ENCODE measurements at places on chromosomes 4 and X.

DNA sequence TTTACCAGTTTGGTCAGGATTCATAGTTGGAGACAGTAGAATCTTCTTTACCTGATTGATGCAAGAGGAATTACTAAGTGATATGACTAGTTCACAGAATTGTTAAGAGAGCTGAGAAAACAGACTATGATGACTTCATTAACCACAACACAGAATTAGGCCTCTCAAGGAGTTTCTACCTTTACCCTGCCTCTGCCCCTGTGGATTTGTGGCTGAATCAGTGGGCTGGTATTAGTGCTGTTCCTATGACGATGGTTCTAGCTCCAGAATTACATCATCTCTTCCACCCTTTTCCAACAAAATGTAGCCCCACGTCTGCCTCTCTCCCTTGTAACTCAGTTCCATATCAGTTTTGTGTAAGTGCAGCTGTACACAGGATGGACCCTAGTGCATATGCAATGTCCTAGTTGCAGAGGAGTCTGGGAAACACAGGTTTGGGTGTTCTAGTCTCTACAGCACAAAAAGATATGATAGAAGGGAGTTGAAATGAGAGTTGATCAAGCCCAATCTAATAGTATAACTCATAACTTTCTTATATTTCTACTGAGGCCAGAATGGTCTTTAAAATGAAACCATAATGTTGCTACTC, 99.3 kb downstream of the ANXA5 start:
- no peak for DNase-seq

- DNase-seq, result no peak
Measured at GRCh38 chr4:136112116-136112515, 1420.2 kb downstream of the PCDH18 start.

GRCh38 chr4:53019485-53020382, 157.6 kb downstream of the RASL11B start:
- DNase-seq, result peak; percentile 86

GRCh38 chr4:173231916-173232315, 63.3 kb downstream of the GALNT7 start:
- peak; percentile 26 for DNase-seq

DNA sequence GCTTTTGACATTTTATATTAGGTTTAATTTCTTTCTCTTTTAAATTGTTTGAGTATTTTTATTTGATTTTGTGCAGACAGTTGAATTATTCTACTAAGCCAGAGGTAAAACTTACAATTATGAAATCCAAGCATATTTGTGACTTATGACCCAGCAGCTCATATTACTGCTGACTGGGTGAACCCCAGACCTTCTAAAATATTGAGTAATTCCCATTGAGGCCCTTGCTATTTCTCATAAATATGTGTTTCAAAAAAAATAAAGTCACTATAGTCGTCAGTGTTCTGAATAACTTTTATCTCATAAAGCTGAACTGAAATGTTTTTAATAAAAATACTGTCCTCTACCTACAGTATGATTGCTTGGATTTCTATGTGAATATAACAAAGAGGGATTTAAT, 303.1 kb downstream of the IQCM start:
- no peak for DNase-seq

DNA sequence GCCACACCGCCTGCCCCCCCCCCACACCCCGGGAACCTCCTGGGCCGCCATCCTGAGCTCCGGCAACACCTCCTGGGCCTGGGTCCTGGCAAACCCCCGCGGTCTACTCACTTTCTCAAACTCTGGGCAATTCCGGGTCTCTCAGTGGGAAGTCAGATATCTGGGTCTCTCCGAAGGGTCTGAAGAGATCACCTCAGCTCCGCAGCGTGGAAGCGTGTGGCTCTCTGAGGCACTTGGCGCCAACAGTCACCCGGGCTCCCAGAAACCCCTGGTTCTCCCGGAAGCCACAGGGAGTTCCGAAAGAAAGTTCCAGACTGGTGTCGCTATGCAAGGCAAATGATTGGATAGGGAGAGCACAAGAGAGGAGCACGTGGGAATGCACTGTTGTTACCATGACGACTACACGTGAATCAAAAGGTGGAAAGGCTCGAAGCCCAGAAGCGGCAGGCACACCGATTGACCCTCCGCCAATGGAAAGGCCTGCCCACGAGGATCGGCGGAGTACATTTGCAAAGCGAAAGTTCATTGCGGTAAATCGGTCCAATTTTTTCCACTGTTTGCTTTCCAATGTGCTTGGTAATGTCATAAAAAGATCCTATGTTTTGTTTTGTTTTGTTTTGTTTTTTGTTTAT, at the start of gene PNMA6E:
TSS of gene PNMA6E (minus strand) at position 218 of the 632 bp plus-strand sequence. CDS start 2,501 bp downstream, outside the sequence.
- no peak for DNase-seq

DNA sequence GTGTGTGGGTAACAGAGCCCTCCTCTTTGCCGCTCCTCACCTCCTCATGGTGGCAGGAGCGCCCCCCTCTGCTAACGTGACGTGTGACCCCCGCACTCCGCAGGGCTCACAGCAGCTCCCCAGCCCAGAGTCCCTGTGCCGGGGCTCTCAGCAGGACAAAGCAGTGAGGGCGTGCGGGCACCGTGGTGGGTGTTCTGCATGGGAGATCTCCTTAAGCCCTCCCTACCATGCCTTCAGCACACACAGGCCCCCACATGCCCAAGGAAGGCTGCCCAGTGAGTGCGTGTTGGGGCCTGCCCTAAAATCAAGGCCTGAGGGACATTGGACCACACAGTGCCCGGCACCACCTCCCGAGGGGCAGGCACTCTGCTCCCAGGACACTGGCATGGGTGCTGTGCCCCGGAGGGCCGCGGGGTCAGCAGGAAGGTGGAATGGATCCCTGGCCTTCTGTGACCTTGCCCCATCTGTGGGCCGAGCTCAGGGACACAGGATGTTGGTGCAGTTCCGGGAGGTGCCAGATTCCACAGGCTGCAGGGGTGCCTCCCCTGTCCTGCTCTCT, 10.1 kb downstream of the PSAPL1 start:
- DNase-seq, result no peak

DNA sequence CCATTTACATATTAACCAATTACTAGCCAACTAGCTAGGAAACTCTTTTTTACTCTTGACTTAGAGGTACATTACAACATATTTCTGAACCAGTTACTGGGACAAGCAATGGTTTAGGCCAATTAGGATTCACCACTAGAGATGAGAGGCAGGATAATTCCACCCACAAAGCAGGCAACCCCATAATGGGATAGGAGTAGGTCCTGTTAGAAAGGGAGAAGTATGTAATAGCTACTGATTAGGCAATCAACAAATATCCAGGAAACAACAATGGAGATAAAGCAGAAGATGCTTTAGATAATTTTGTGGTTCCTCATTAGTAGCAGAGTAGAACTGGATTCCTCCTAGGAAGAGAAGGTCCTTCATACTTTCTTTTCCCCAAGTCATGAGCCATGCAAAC, 173.8 kb upstream of the GLRA2 start:
- DNase-seq, result peak; percentile 68

DNA sequence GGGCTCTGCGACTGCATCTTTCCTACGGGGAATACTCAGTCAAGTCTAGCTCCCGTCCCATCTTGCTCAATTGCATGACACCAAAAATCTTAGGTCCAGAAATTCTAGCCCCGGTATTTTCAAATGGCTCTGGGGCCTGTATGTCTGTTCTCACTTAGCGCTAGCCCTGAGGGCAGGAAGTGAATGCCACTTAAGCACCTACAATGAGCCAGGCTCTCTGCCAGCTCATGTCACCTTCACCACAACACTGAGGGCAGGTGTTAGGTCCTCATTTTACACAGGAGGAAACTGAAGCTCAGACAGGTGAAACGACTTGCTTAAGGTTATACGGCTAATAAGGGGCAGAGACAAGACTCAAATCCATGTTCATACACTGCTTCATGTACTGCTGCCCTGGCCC, 282.8 kb downstream of the PPP1R2C start:
- DNase-seq, result no peak

DNA sequence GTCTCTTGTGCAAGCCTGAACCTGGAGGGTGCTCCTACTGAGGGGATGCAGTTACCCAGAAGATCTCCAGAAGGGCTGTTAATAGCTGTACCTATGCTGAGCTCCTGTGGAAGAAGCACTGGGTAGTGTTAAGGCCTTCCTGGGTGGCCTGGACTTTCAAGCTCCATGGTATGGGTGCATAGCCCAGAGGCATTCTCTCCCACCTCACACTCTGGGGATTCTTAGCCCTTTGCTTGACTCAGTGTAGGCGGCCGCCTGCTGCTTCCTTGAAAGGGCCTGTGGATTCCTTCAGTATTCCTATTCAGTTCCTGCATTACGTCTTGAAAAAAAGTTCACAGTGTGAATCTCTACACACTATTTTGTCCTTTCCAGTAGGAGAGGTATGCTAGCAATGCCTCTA, 235.7 kb upstream of the MAGEB16 start:
- no peak for DNase-seq

GRCh38 chrX:123749643-123750042, 16.8 kb upstream of the THOC2 start:
- DNase-seq, result no peak

- DNase-seq, result peak; percentile 43
Measured at GRCh38 chrX:132216806-132217202, 2.4 kb downstream of the RAP2C start.

DNA sequence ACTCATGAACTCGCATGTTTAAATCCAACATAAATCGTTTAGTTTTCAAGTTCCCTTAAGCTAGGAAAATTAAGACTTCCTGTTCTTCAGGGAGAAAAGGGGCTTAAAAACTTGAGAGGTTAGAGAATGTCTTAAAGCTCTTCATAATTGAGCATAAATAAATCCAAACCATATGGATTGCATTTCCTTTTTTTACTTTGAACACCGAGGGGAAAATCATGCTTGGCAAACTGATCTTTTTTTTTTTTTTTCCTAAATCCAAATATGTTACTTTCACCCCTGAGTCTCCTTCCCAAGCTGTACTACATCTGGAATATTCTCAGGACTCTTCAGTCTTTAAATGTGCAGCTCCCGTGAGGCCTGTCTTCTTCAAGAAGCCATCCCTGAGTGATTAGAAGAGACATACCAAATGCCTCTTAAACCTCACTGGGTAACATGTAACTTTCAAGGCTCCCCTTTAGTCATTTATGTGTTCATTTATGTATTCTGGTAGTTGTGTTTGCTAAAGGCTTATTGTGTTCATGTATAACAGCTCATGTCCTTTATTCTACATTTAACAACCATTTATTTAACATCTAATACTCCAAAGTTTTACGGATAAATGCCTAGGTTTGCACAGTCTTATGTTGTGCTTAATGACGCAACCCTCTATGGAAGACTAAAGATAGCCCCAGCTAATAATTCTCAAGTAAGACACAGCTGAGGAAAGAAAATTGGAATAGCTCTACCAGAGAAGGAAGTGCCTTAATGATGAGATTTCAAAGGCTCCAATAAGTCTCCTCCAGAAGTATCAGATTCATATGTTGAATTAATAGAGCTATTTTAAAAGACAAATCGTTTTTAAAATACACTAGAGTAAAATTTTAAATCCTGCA, 107.0 kb downstream of the AGTR2 start:
- DNase-seq, result no peak

GRCh38 chrX:153381684-153382532, 19.2 kb downstream of the PNMA6E start:
- peak; percentile 75 for DNase-seq

- DNase-seq, result no peak
Measured at GRCh38 chr4:110540581-110540980, 64.6 kb downstream of the ENPEP start.

DNA sequence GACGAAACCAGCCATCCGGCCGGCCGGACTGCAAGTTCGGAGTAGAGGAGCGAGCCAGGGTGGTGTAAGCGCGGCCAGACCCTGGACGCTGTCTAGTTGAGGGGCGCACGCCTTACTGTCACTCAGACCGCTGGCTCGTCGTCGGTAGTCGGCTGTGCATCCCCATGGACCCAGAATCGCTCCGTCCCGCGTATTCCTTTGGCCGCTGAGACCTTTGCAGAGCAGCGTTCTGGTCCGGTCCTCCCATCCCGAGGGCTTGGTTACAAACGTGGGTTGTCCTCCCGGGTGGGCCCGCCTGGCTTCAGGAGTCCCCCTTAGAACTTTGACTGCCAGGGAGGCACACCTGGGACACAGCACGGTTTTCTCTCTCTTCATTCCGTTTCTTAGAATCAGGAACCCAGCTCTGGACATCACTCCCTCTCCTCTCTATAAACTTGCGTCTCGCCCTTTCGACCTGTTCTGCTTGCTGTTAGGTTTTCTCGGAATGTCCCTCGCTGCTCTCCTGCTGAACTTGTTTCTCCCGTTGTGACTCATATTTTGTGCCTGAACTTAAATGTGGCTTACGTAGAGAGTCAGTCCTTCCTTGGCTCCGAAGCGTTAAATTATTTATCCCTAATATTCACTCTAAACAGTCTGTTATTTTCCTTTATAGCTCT, 672 bp downstream of the PGM2 start:
- DNase-seq, result peak; percentile 59

GRCh38 chr4:10687526-10687925, 3.0 kb upstream of the CLNK start:
- no peak for DNase-seq

GRCh38 chrX:1196436-1196835, 16.0 kb downstream of the CRLF2 start:
- DNase-seq, result no peak

GRCh38 chrX:102712216-102712966, at the start of gene GPRASP2:
Gene GPRASP2, plus strand, starts transcription at chrX:102712448. Its CDS starts 2,422 bp downstream, at chrX:102714870.
- peak; percentile 39 for DNase-seq

DNA sequence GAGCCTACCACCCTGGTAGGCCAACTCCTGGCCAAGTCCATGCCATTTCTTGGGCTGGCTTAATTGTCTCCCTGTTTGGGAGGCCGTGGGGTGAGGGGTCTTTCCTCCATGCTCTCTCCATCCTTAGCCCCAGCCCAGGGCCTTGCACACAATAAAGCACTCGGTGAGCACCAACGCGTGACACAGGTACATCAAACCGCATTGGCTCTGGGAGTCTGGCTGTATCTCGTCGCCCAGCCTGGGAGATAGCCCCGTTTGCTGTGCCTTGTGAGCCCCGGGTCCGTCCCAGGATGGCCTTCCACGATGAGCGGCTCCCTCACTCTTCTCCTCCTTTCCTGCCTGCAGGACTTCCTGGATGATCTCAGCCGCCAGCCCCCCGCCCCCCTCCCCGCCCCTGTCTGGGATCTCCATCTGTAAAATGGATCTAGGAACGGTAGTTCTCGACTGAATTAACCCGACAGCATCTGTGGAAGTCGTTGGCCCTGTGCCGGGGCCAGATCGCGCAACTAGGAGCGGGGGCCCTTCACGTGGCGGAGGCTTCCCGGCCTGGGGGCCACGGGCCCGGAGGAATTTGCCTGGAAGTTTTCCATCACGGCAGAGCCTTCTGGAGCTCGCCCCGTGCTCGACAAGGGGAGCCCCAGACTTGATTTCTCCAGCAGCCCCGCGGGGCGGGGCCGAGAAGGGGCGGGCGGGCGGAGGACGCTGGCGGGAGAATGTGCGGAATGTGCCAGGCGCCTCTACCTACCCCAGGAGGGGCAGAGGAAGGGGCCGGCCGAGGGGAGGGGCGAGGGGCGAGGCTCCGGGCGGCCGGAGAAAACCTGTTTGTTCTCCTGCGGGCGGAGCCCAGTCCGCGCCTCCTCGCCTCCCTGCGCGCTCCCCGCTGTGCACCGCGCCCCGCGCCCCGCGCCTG, at the start of gene ZNF185:
TSS of gene ZNF185 (plus strand) at position 846 of the 910 bp plus-strand sequence. CDS start 16,423 bp downstream, outside the sequence.
- peak; percentile 45 for DNase-seq

DNA sequence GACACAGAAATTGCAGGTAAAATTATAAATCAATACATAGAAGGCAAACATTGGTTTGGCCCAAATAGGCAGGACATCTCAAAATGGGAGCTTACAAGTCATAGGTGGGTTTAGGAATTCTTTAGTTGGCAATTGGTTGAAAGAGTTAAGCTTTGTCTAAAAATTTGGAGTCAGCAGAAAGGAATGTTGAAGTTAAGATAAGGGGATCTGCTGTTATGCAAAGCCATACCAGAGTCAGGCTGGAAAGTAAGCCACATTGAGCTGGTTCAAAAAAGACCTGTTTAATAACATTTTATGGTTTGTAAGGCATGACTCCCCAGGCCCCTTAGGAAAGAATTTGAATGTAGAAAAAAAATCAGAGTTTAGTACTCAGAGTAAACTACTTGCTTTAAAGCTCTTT, 92.6 kb downstream of the IL13RA2 start:
- DNase-seq, result peak; percentile 57

All from EH (cell line).